Stimulated activated CD4-positive, alpha-beta T cell treated with anti-CD3 and anti-CD28 coated beads, Interleukin-12 subunit alpha, Interleukin-12 subunit beta, amount 100 ng/mL, for 48 hours (primary cell): ENCODE measurements at places on chromosomes 13 and 19.

DNA sequence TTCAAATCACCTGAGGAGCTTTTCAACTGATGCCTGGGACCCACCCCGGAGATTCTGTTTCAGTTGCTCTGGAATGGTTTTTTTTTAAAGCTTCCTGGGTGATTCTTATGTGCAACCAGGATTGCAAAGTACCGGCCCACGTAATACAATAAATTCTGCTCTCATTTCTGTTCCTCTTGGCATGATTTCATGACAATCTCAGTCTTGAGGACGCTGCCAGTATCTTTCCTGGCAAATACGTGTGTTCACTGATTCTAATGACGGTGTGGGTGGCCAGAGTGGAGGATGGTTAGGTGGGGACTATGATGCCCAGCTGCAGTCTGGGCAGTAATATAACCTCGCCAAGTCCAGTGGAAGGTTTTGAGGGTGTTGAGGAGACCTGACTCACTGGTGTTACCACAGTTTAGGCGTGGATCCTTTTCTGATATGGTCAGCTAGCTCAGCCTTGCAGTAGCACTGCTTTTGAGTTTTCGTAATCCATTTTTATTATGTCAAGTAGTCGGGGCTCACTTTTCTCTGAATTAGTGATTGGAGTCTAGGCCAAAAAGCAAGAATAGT is 49.4 kb downstream of the FAM124A start:
- DNase-seq, result no peak

DNA sequence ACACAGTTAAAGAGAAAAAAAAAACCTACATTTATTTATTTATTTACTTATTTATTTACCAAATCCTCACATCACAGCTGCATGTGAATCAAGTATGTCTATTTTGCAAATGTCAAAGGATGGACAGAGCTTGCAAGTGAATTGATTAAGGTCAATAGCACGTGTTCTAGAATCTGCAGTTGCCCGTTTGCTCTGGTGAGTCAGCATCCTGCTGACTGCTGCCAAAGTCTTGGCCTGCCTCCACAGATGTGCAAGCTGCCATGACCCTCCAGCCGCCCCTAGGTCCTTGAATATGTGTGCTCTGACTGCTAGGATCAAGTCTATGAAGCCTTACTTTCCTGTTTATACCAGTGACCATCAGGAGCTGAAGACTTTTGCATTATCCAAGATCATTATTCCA is 320.6 kb downstream of the GPC5 start:
- DNase-seq, result no peak

DNA sequence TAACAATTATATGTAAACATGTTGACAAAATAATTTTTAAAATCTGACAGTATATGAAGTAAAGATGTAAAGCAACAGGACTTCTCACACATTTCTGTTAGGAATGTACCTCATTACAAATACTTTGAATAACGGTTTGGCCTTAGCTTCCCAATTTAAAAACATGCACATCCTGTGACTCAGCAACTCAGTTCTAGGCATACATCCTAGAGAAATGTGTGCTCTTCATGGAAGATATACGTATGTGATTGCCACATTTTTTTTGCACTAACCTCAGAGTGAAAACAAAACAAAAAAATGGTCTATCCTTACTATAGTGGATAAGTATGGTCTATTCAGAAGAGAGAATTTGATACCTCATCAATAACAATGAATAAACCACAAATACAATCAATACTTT is 314.6 kb downstream of the LIG4 start:
- DNase-seq, result no peak

GRCh38 chr19:43928820-43929219 is 6.3 kb downstream of the ZNF45 start:
- DNase-seq, result no peak

- DNase-seq, result no peak
Observed at GRCh38 chr13:89541091-89542030, 1806.1 kb upstream of the MIR17HG start.

DNA sequence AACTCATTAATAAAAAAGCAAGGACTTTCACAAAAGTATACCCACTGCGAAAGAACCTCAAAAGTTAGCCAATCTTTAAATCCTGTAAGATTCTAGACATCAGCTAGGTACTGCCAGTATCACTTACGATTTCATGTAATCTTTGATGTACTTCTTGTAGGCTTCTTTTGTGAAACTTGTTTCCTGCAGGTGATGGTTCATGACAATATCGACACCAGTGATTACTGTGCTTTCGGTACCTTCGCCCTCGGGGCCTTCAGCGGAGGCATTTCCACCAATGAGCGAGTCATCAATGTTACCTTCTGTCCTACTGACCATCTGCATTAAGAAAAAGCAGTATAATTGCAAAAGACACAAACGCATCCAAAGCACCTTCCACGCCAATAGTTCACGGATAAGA is 1.1 kb downstream of the TPT1 start:
- DNase-seq, result no peak

- DNase-seq, result no peak
Observed at GRCh38 chr19:3907626-3908265, 25.1 kb upstream of the NMRK2 start.

DNA sequence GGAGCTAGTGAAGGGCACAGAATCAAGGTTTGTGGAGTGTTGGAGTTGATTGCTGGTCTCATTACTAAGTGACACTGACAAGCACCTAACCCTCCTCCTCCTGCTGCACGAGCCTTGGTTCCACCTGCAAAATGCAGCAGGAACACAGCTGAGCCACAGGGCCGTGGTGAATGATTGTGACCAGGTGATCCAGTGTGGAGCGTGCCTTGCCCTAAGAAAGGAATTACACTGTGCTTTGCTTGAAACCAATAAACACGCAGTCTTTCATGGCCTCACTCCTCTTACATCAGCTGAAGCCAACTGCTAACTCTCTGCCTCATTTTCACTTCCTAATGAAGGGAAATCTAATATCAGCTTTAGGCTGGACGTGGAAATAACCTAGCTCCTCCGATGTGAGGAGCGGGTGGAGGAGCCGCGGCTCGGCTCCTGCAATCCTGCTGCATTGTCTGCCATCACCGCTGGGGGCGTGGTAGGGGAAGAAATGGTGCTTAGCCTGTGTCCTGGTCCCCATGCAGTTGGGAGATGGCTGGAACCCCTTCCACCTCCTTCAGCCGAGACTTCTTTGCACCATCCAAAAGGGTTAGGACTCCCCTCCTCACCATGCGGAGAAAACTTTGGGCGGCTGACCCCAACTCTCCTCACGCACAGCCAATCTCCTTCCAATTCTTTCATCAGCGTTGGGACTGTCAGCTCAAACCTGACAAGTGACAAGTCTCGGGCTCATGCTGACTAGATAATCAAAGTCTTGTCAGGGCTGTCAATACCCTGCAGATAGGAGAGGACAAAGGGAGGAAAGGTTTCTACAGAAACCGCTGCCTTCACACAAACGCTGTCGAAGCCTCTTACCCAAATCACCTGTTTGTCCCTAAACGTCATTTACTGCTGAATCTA is 427.9 kb downstream of the ZNF536 start:
- no peak for DNase-seq

GRCh38 chr19:15197942-15198341 is 2.9 kb downstream of the NOTCH3 start:
- no peak for DNase-seq

DNA sequence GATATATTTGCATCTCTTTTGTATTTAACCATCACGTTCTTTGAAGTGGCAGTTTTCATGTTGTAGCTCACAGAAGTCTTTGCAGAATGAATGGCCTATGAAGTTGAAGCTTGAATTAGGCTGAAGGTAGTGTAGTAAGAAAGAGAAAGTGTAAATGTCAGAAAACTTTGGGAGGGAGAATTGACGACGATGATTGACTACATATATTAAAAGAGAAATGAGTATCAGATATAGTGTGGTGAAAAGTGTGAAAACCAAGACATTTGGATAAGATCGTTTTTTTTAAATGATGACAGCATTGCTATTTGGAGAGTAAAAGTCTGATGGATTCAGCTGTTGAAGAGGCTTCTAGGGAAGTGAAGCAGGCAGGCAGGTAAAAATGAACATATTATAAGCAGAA is 14.6 kb upstream of the GPC5 start:
- no peak for DNase-seq

- DNase-seq, result no peak
Observed at GRCh38 chr19:44371815-44372480, 15.5 kb upstream of the ZNF112 start.

- no peak for DNase-seq
Observed at GRCh38 chr19:870963-871401, 11.5 kb downstream of the CFD start.

DNA sequence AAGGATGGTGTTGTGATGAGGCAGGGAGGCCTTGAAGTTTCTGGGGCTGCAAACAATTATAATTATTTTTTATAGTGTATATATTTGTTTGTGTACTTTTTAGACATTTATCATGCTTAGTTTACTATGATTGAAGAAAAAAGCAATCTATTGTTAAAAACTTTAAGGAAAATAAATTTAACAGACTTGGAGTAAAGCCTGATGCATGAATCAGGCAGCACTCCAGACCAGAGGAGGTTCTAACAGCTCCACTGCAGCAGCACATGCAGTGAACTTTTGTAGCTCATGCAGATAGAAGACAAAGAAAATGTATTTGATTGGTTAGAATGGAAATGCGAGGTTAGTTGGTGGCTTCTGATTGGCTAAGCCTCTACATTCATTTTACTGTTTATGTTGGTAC is 36.8 kb upstream of the PABPC3 start:
- DNase-seq, result no peak
